CD4-positive, CD25-positive, alpha-beta regulatory T cell (primary cell): ENCODE measurements at places on chromosomes 16 and 17. TPM values are rescaled to one million over a fixed set of nuclear protein-coding genes. Genes with fewer than 3 reads are reported as not detected.

GRCh38 chr17:64275016-64275415, 12.0 kb upstream of the TEX2 start:
- no peaks in the 10 kb centered on the region for H3K36me3 ChIP-seq
- H3K27ac ChIP-seq, result no peak overlapping the region
- H3K4me3 ChIP-seq, result no peak overlapping the region
- DNase-seq, result no peak
- no peaks in the 10 kb centered on the region for H3K27me3 ChIP-seq

DNA sequence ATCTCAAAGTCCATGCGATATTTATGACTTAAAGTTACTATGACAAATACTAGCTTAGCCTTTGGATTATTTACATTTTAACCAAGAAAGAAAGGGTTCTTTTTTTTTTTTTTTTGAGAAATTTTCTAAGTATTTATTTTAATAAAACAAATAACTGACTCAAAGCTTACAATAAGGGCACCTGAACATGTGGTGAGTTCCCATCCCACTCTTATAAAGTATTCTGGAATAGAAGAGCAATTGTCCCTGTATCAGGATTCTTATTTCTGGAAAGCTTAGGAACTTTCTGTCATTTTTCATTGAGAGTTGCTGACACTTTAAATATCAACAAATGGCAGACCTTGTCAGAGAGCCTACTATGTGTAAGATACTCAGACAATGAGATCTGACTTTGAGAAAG, 686.1 kb upstream of the SOX9 start:
- H3K27ac ChIP-seq, result no peak overlapping the region
- H3K4me3 ChIP-seq, result no peak overlapping the region
- DNase-seq, result no peak

- no peak overlapping the region for H3K27ac ChIP-seq
- peaks cover 18% of the 10 kb centered on the region for H3K4me1 ChIP-seq
- no peaks in the 10 kb centered on the region for H3K36me3 ChIP-seq
- no peak for DNase-seq
- H3K27me3 ChIP-seq, result no peaks in the 10 kb centered on the region
- no peak overlapping the region for H3K4me3 ChIP-seq
Measured at GRCh38 chr16:67392301-67393059, 818 bp downstream of the TPPP3 start.

- H3K27ac ChIP-seq, result no peak overlapping the region
- H3K36me3 ChIP-seq, result peaks cover 20% of the 10 kb centered on the region
- DNase-seq, result no peak
- H3K27me3 ChIP-seq, result no peaks in the 10 kb centered on the region
Measured at GRCh38 chr16:938136-938535, 32.6 kb downstream of the LMF1 start.

DNA sequence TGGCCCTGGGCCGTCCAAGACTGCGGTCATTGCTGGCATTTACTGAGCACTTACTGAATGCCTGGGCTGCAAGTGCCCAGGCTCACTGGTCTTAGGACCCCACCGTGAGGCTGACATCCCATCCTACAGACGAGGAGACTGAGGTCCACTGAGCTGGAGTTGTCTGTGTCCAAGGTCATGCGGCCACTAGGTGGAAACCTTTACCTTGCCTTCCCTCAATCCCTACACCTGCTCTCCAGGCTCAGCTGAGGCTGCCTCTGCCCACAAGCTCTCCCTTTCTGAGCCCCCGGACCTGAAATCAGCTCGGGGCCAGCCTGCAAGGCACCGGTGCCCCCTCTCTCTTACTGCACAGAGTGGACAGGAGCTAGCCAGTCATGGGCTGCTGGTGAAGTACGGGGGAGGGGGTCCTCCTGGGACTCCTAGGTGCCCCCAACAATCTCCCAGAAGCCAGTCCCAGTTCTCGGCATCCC, 1.5 kb downstream of the CASKIN1 start:
- H3K4me3 ChIP-seq, result no peak overlapping the region
- DNase-seq, result peak; percentile 41
- peaks cover 20% of the 10 kb centered on the region for H3K4me1 ChIP-seq
- no peaks in the 10 kb centered on the region for H3K36me3 ChIP-seq

GRCh38 chr17:49053171-49053829, 56.1 kb downstream of the IGF2BP1 start:
- H3K36me3 ChIP-seq, result no peaks in the 10 kb centered on the region
- DNase-seq, result no peak
- H3K27ac ChIP-seq, result no peak overlapping the region
- peaks cover 3% of the 10 kb centered on the region for H3K27me3 ChIP-seq

TOX3 gene
- total RNA-seq, result not detected

- H3K4me1 ChIP-seq, result no peaks in the 10 kb centered on the region
- H3K27me3 ChIP-seq, result no peaks in the 10 kb centered on the region
- no peak overlapping the region for H3K4me3 ChIP-seq
Measured at GRCh38 chr16:28897826-28898225, 19.5 kb downstream of the ATP2A1 start.

DNA sequence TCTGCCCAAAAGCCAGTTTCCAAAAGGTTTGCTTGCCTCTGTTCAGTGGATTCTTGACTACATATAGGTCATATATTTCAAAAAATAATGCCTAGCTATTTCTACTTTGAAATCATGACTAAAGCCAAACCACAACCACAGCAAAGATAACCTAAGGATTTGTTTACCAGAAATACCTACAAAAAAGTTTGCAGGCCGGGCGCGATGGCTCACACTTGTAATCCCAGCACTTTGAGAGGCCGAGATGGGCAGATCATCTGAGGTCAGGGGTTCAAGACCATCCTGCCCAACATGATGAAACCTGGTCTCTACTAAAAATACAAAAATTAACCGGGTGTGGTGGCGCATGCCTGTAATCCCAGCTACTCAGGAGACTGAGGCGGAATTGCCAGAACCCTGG, 15.2 kb downstream of the CARHSP1 start:
- H3K4me3 ChIP-seq, result no peak overlapping the region
- no peaks in the 10 kb centered on the region for H3K4me1 ChIP-seq
- H3K27me3 ChIP-seq, result no peaks in the 10 kb centered on the region
- no peak for DNase-seq

GRCh38 chr16:56226187-56226586, 34.9 kb downstream of the GNAO1 start:
- DNase-seq, result no peak
- H3K27ac ChIP-seq, result no peak overlapping the region
- H3K36me3 ChIP-seq, result no peaks in the 10 kb centered on the region
- H3K27me3 ChIP-seq, result peaks cover 2% of the 10 kb centered on the region

GRCh38 chr17:7650509-7651096, at the start of gene ATP1B2:
TSS of gene ATP1B2 (plus strand) at chr17:7650926. CDS start at chr17:7651519, 593 bp downstream.
- peaks cover 21% of the 10 kb centered on the region for H3K4me1 ChIP-seq
- no peak within 1 kb of the TSS for H3K27ac ChIP-seq
- H3K36me3 ChIP-seq, result no peaks in the 10 kb centered on the region
- peak; percentile 74 for DNase-seq

DNA sequence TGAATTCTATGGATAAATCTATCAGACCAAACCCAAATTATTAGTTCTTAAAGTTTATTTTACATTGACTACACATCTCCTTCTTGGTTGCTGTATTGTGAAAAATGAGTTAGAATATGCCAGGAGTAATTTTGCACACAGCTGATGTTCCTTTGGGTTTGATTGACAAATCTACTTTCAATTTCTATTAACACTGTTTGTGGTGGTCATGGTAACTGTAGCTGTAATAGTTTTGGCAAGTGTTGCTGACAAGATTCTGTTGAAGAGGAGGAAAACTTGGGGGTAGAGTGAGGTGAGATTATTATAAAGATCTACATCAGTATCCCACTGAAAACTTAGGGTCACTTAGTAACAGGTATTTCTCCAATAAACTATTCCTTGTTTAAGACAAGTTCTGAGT, 30.3 kb downstream of the MRTFB start:
- no peaks in the 10 kb centered on the region for H3K36me3 ChIP-seq
- H3K27ac ChIP-seq, result no peak overlapping the region
- no peaks in the 10 kb centered on the region for H3K27me3 ChIP-seq
- no peak overlapping the region for H3K4me3 ChIP-seq

DNA sequence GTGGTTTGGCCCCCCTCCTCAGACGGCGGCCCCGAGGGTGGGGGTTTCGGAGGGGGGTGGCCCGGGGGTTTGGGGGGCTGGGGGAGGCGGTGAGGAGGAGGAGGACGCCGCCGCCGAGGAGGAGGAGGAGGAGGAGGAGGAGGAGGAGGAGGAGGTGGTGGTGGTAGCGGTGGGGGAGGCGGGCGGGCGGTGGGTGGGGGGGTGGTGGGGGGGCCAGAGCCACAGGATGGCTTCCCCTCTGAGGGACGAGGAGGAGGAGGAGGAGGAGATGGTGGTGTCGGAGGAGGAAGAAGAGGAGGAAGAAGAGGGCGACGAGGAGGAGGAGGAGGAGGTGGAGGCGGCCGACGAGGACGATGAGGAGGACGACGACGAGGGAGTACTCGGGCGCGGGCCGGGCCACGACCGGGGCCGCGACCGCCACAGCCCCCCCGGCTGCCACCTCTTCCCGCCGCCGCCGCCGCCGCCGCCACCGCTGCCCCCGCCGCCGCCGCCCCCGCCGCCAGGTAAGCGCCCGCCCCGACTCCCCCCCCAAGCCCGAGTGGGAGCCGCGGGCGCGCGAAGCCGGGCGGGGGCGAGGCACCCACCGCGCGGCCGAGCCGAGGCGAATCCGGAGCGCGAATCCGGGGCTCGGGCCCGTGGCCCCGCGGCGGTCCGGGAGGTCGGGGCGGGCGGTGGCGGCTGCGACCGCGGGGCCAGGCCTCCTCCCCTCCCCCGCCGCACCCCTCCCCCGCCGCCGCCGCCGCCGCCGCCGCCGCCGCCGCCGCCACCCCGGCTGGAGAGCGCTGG, 3.8 kb upstream of the CHD3 start:
- H3K27me3 ChIP-seq, result no peaks in the 10 kb centered on the region
- H3K4me3 ChIP-seq, result no peak overlapping the region
- peaks cover 81% of the 10 kb centered on the region for H3K4me1 ChIP-seq
- H3K27ac ChIP-seq, result peak overlapping the region; percentile 82
- H3K36me3 ChIP-seq, result peaks cover 12% of the 10 kb centered on the region
- DNase-seq, result peak; percentile 28

DNA sequence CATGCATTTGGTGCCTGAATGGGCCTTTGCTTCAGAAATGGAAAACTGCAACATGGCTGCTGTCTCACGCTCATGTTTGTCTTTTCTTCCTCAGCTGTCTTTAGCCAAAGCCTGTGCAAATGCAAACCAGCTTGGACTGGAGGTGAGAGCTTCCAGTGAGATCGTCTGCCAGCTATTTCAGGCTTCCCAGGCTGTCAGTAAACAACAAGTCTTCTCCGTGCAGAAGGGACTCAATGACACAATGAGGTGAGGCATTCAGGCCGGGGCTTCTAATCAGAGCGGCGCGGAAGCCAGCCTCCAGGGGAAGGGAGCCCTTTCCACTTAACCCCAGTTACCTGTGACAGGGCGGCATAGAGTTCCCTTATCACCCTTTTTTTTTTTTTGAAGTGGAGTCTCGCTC, 14.3 kb downstream of the CCNF start:
- DNase-seq, result no peak
- H3K4me3 ChIP-seq, result no peak overlapping the region
- peaks cover 5% of the 10 kb centered on the region for H3K4me1 ChIP-seq
- H3K27me3 ChIP-seq, result no peaks in the 10 kb centered on the region
- H3K36me3 ChIP-seq, result peaks cover 12% of the 10 kb centered on the region

CACNG4 gene
- total RNA-seq, result not detected

GRCh38 chr17:37167756-37168155, 208.0 kb upstream of the C17orf78 start:
- H3K27ac ChIP-seq, result no peak overlapping the region
- H3K27me3 ChIP-seq, result no peaks in the 10 kb centered on the region
- no peaks in the 10 kb centered on the region for H3K4me1 ChIP-seq

MYH1 gene
- not detected for total RNA-seq
